ENCODE measurements at places on chromosomes 3 and 15. TPM values are rescaled to one million over a fixed set of nuclear protein-coding genes. Genes with fewer than 3 reads are reported as not detected.

Gene CSPG4
- 160 TPM for total RNA-seq

GRCh38 chr3:48422681-48423080 lies 7.2 kb downstream of the PLXNB1 start:
- peaks cover 2% of the 10 kb centered on the region for H3K36me3 ChIP-seq
- H3K4me3 ChIP-seq, result no peak overlapping the region
- H3K27me3 ChIP-seq, result no peaks in the 10 kb centered on the region
- no peak overlapping the region for H3K27ac ChIP-seq
- DNase-seq, result no peak

DNA sequence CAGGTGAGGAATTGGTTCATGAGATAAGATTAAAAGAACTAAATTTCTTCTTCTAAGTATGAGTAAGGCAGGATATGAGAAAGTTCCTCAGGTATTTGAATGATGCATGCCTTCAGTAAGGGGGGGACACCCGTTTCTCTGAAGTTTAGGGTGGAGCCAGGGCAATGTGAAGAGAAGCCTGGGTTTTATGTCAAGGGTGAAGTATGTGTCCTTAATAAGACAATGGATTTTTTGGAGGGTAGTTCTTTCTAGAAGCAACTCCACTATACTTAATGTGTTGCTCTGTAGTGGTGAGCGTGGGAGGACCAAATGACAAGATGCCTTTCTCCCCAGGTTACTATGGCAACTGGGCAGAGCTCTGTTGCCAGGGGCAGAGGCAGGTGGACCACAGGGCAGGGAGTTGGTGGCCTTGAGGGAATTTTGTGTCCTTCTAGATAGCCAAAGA lies 44.0 kb downstream of the PHLDB2 start:
- H3K36me3 ChIP-seq, result no peaks in the 10 kb centered on the region
- no peaks in the 10 kb centered on the region for H3K27me3 ChIP-seq
- H3K27ac ChIP-seq, result no peak overlapping the region
- DNase-seq, result no peak
- no peak overlapping the region for H3K4me3 ChIP-seq

DNA sequence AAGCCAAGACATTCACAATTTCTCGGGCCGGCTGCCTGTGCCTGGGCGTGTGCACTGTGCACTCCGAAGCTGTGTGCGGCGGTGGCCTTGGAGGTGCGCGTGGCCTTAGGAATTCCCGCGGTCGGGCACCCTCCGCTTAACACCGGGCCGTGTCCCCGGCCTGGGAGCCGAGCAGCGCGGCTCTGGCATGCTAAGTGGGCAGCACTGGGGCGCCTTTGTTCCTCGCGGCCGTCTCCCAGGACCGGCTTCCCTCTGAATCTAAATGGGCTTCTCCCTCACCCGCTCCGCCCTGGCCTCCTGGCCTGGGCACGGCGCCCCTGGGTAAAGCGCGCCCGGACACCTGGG lies 498 bp upstream of the ARNT2 start:
- no peaks in the 10 kb centered on the region for H3K27me3 ChIP-seq
- H3K36me3 ChIP-seq, result no peaks in the 10 kb centered on the region
- H3K4me3 ChIP-seq, result peak overlapping the region; percentile 85
- no peak overlapping the region for H3K27ac ChIP-seq
- DNase-seq, result peak; percentile 81

DNA sequence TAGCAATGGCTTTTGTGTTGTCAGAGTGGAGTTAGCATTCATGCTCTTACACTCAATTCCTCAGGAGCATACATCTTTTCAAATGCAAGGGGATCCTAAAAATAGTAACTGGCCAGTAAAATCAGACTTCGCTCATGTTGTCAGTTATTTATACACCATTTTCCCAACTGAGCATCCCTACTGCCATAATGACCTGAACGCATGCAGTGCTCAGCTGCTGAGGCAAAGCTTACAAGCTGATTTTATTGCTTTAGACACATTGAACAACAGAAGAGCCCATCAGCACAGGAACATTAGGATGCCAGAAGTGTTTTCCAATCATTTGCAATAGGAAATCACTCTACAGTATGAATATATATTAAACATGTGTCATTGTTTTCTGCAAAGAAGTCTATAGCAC lies 689.7 kb upstream of the BCHE start:
- H3K4me1 ChIP-seq, result no peaks in the 10 kb centered on the region
- H3K27me3 ChIP-seq, result no peaks in the 10 kb centered on the region
- no peak for DNase-seq
- no peak overlapping the region for H3K4me3 ChIP-seq

DNA sequence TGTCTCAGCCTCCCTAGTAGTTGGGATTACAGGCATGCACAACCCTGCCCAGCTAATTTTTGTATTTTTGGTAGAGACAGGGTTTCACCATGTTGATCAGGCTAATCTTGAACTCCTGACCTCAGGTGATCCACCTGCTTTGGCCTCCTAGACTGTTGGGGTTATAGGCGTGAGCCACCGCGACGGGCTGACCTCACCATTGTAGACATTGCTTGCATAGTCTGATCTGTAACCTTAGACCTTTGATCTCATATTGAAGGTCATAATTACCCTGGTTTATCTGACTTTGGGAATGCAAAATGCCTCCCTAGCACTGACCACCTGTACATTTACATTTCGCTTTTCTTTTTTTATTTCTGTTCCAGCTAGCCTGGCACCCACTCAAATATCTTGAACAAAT lies 31.2 kb downstream of the ADGRG7 start:
- H3K27ac ChIP-seq, result no peak overlapping the region
- H3K27me3 ChIP-seq, result no peaks in the 10 kb centered on the region
- DNase-seq, result no peak
- no peak overlapping the region for H3K4me3 ChIP-seq
- no peaks in the 10 kb centered on the region for H3K36me3 ChIP-seq
- H3K4me1 ChIP-seq, result no peaks in the 10 kb centered on the region

GRCh38 chr3:66270701-66271100 lies 49.9 kb downstream of the SLC25A26 start:
- no peak overlapping the region for H3K4me3 ChIP-seq
- H3K4me1 ChIP-seq, result no peaks in the 10 kb centered on the region
- H3K36me3 ChIP-seq, result no peaks in the 10 kb centered on the region
- no peaks in the 10 kb centered on the region for H3K27me3 ChIP-seq

GRCh38 chr15:28890711-28891495 lies 5.1 kb downstream of the APBA2 start:
- no peak overlapping the region for H3K27ac ChIP-seq
- H3K36me3 ChIP-seq, result no peaks in the 10 kb centered on the region
- no peaks in the 10 kb centered on the region for H3K27me3 ChIP-seq
- H3K4me1 ChIP-seq, result no peaks in the 10 kb centered on the region
- H3K4me3 ChIP-seq, result no peak overlapping the region
